ENCODE measurements at places on chromosomes 3 and 15.

GRCh38 chr15:66236806-66237375 lies 16.7 kb downstream of the MEGF11 start:
- DNase-seq = no peak

DNA sequence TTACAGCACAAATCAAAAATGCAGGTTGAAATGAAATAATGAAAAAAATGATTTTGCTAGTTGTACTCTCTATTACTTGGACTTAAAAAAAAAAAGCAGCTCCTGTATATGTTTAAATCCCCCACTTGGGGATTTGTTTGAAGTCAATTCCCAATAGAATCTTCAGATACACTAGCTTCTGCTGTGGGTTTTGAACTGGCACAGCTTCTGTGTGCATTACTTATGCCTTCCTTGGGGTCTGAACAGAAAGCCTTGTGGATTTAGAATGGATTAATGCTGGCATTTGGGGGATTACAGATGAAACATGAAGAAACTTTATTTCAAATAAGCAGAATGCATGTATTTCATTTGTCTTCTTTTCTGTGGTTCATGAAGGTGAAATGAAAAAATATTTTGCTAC lies 513.2 kb upstream of the TBL1XR1 start:
- no peak for DNase-seq

DNA sequence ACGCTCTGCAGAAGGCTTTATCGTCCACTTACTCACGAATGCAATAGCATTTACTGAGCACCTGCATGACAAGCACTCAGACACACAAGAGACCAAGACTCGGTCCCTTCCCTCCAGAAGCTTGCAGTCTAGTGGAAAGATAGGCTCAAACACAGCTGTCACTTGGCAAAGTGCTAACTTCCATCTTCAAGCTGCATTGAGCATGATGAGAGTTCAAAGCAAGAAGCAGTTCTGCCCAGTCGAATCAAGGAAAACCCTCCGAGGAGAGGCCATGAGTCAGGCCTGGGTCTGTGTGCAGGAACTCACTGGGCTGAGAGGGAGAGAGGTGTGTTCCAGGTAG lies 51.5 kb downstream of the C3orf20 start:
- no peak for DNase-seq

DNA sequence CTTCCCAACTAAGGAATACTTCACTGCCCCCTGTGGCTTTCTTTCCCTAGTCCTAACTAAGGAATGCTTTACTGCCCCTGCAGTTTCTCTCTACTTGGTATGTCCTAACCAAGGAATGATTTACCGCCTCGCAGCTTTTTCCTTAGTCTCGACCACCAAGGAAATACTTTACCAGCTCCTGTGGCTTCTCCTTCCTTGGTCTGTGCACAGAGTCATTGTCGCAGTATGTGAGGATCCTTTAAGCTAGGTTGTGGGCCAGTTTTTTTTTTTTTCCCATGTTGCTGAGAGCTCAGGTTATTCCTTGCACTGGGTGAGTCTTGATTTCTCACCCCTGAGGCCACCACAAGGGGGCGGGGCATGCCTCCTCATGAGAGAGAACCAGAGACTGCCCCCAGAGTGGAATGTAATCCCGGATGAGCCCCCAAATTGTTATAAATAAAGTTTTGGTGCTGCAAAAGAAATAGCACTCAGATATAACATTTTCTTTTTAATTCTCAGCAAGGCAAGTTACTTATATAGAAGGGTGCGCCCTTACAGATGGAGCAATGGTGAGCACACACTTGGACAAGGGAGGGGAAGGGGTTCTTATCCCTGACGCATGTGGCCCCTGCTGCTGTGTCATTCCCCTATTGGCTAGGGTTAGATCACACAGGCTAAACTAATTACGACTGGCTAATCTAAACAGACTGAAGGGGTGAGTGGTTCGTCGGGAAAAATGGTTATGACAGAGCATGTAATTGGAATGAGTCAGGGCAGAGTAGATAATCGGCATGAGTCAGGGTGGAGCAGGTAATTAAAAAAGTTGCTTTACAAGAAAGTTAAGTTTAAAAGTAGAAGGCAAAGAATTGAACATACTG lies 27.0 kb downstream of the NDUFB4 start:
- DNase-seq = no peak

DNA sequence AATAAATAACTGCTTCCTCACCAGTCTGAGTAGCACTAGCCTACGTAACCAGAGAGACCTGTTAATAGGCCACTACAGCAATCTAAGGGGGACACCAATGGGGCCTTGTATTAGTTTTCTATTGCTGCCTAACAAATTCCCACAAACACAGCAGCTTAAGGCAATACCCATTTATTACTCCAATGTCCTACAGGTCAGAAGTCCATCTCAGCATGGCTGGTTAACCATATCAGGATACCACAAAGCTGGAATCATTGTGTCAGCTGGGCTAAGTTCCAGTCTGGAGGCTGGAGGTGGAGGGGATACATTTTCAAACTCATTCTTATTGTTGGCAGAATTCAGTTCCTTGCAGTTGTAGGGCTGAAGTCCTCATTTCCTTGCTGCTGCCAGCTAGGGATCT lies 331.9 kb downstream of the ULK4 start:
- no peak for DNase-seq

DNA sequence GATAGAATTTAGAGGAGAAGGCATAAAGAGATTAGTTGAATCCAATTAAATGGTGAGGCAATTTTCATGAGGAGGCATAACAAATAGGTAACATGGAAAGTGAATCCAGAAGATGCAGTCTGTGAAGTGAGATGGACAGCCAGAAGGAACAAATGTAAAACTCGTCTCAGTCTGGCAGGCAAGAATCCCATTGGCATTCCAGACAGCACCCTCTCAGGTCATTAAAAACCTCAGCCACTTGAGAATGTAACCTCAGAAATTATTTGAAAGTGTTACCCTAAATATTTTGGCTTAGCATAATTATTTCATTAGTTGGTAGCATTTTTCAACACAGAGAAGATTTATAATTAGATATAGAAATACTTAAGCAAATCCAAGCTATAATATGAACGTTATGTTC lies 342.3 kb downstream of the LRRC3B start:
- DNase-seq = no peak

- no peak for DNase-seq
Observed at GRCh38 chr3:197373096-197373495, 74.7 kb upstream of the DLG1 start.

DNA sequence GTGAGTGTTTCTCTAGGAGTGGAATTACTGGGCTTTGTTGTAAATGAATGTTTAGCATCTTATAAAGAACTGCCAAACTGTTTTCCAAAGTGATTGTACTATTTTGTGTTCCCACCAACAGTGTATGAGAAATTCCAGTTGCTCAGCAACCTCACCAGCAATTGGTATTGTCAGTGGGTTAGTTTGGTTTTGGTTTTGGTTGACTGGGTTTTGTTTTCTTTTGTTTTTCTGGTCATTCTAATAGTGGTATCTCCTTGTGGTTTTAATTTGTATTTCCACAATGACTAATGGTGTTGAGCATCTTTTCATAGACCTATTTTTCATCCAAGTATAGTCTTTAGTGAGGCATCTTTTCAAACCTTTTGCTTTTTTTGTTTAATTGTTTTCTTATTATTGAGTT lies 27.1 kb downstream of the FILIP1L start:
- no peak for DNase-seq

DNA sequence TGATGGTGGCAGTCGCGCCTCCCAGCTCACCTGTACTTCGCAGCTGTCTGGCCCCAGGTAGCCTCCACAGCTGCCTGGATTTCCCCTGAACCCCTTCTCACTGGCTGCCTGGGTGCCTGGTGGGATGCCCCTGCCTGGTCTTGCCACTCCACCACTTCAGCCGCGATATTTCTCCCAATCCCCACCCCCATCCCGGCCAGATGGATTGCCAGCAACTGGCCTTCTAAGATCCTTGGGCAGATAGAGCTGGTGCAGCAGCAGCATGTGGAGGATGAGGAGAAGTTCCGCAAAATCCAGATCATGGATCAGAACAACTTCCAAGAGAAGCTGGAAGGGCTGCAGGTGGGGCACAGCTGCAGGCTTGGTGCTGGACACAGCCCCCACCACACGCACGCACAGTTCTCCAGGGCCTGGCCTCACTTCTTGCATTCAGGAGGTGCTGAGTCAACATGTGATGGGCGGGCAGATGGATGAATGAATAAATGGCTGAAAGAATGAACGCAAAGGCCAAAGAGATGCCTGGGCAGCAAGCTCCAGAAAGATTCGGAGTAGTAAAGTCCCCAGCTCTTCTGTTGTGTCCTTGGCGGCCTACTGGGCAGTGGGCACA lies 35.7 kb downstream of the DNAH1 start:
- no peak for DNase-seq

DNA sequence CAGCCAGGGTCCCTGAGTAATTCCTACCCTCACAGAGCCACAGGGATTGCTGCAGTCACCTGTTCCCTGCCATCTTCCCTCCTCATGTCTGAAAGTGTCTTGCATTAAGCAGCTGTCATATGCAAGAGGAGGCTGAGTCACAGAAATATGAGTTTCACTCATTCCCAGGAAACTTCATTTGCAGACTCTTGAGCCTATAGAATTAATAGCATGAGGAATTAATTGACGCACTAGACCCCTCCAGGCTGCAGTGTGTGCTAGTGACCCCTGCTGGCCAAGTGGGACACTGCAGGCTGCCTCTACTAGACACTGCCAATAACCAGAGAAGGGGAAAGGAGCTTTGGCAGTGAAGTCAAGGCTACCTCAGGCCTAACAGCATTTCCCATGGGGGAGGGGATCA lies 50.6 kb upstream of the SLC6A1 start:
- no peak for DNase-seq

DNA sequence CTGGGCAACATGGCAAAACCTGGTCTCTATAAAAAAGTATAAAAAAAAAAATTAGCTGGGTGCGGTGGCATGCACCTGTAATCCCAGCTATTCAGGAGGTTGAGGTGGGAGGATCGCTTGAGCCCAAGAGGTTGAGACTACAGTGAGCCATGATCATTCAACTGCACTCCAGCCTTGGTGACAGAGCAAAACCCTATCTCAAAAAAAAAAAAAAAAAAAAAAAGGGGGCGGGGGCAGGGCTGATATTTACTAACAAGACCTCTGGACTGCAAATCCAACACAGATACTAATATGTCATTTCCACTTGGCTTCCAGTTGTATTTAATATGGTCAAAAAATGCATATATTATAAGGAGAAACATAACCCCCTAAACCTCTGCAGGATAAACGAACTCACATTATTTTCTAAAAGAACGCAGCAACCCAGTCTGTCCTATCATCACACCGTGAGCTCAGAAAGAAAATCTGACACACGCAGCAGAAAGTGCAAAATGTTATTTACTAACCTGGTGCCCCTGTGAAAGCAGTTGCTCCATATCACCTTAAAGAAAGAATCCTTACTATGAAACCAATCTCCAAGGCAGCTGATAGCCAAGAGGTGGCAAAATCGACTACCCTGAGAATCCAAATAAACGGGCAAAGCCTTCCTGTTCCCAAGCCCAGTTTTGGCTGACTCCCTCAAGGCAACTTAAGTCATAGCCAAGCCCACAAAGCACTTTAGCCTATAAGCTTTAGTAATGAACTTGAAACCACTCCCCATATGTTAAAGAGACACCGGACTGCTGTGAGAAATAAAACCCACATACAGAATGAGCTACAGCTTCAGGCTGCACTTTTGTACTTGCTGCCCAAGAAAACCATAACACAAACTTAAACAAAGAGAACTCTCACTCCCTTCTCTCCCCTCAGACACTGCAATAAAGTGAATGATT lies 39.3 kb downstream of the PLD1 start:
- no peak for DNase-seq

GRCh38 chr3:123739106-123739505 lies 145.0 kb downstream of the MYLK start:
- DNase-seq = no peak
